ENCODE measurements at places on chromosomes 2 and 18.

DNA sequence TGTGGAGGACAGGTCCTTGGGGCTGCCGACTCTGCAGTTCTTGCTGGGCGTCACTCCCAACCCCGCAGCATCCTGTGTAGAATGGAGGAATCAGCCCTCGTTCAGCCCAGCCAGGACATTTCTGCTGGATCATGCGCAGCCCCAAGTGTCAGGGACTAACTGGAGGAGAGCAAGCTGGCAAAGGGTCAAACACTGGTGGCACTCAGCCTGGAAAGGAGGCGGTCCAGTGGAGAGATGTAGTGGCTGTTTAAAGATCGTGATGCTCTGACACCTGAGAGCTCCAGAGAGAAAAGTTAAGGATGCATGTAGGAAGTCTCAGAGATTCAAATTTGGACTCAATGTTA, 63.6 kb upstream of the SH3RF3 start:
- no peak for DNase-seq

DNA sequence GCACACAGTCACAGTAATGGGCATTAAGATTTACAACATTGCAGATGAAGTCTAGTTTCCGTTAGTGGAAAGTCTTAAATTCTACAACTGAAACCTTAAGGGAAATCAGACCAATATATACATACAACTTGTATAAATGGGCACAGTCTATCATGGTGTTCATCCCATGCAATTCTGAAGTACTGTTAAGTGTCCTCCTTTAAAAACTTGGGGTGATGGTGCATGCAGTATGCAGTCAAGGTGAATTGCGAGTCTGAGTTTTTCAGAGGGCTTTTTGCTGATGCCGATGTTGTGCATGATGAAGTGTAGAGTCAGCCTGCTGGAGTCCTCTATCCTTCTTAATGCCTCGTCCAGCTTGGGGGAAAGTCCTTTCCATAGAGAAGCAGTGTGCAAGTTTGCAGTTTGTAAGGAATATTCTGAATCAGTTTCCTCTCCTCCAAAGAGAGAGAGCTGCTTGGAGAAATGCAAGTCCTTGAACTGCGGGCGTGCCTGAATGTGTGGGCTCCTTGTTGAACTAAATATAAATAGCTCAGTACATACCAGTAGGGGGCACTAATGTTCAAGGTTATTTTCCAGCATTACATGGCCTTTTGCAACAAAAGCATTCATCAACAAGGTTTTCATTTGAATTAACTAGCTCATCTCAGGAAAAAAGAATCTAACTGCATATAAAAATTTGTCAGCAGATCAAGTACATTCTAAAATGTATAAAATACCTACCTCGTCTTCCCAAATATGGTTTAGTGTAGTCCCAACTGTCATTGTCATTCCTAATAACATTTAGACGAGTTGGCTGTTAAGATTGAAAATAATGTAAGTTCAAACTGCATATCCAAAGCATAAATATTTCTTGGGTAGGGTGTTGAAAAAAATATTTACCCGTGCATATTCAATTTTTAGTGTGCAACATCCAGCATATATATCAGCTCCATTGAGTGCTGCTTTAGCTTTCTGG, 21.3 kb downstream of the HNRNPLL start:
- peak; percentile 37 for DNase-seq

DNA sequence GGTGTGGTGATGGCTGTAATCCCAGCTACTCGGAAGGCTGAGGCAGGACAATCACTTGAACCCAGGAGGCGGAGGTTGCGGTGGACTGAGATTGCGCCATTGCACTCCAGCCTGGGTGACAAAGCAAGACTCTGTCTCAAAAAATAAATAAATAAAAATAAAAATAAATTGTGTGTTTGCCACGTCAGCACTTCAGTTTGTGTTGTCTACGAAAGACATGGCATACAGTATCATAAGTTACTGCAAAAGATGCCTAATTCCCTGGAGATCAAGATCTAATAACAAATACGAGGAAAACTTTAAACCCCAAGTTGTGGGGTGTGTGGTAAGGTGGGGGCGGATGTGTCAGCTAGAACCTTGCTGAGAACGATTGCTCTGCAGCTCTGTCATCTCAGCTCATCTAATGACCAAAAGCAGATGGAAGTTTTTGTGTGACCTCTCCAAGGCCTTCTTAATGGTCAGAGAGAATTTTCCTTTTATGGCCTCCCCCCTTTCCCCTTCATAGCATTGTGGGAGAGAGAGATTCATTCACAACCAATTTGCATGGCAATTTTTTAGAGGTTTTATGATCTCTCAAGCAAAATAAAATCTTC, 11.3 kb downstream of the NPAS2 start:
- no peak for DNase-seq

GRCh38 chr2:85797921-85798320, 44.1 kb downstream of the ATOH8 start:
- DNase-seq = no peak

DNA sequence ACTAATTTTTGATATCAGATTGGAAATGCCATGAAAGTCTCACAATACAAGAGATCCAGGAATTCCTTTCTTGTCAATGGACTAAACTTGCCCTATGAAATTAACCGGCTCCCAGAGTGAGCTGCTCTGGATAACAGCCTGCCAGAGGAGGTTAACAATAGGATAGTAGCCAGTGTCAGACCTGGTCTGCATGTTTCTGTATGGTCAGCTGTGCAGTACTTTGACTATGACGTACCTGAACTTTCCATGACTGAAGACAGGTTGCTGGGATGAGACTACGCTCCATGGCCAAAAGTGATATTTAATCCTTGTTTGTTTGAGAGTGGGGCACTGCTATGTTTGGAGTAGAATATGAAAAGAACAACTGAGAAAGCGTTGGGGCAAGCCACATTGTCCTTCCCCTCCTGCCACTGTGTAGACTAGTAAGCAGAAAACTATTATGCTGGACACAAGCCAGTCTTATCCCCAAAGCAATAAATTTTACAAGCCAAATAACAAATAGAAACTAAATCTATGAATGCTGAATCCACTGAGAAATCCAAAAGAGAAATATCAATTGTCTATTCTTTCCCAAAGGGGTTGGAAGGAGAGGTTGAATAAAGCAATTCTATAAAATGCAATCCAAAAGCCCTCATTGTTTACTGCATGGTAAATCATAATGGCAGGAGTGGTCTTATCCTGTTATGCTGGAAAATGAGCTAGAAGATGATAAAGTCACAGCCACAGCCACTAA, 115.5 kb upstream of the CYP26B1 start:
- DNase-seq = no peak

GRCh38 chr2:74567881-74568280, 13.4 kb downstream of the DOK1 start:
- DNase-seq = no peak

- no peak for DNase-seq
Measured at GRCh38 chr18:59923539-59924196, 23.9 kb downstream of the PMAIP1 start.

DNA sequence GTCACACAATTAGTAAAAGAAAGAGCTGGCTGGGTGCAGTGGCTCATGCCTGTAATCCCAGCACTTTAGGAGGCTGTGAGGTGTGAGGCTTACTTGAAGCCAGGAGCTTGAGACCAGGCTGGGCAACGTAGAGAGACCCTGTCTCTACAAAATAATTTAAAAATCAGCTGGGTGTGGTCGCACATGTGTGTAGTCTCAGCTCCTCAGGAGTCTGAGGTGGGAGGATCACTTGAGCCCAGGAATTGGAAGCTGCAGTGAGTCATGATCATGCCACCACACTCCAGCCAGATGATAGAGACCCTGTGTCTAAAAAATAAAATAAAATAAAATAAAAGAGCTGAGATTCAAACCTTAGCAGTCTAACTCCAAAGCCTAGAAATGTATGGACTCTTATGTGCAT, 39.0 kb upstream of the NEDD4L start:
- DNase-seq = no peak
